T-cell (primary cell): ENCODE measurements at places on chromosomes 1 and 21.

GRCh38 chr21:42781150-42781970, 98.0 kb downstream of the WDR4 start:
- H3K36me3 ChIP-seq = no peaks in the 10 kb centered on the region
- H3K27me3 ChIP-seq = no peaks in the 10 kb centered on the region
- H3K4me3 ChIP-seq = peak overlapping the region; percentile 15
- no peak for DNase-seq

GRCh38 chr1:43293896-43294760, 6.7 kb upstream of the TIE1 start:
- no peaks in the 10 kb centered on the region for H3K27me3 ChIP-seq
- no peaks in the 10 kb centered on the region for H3K36me3 ChIP-seq

DNA sequence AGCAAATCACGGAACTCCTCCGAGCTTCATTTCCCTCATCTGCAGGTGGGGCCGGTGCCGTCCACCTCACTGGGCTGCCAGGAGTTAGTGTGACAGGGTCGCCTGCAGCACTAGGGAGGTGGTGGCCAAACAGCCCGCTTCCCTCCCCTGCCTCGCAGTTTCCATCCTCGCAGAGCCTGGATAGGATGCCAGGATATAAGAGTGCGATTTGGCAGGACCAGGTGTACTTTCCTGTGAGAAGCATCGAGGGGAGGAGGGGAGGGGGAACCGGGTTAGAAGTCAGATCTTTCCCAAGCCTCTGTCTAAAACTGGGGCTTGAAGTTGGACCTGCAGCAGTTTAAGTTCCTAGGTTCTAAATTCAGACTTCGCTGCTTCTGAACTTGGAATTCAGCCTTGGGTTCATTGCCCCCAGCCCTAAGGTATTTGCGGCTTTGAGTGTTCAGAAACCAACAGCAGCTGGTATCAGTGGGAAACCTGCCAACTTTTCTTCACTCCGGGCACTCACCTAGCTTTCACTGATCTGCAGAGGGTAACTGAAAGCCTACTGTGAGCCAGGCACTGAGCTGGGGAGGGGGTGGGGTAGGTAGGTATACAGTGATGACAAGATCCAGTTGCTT, 1.7 kb upstream of the JUN start:
- peaks cover 5% of the 10 kb centered on the region for H3K4me1 ChIP-seq
- no peaks in the 10 kb centered on the region for H3K27me3 ChIP-seq
- peak overlapping the region; percentile 99 for H3K4me3 ChIP-seq
- no peaks in the 10 kb centered on the region for H3K36me3 ChIP-seq
- peak; percentile 11 for DNase-seq

- no peak overlapping the region for H3K4me3 ChIP-seq
- H3K27me3 ChIP-seq = no peaks in the 10 kb centered on the region
- H3K36me3 ChIP-seq = peaks cover 34% of the 10 kb centered on the region
- DNase-seq = no peak
Measured at GRCh38 chr1:25804964-25805862, 5.2 kb downstream of the SELENON start.

DNA sequence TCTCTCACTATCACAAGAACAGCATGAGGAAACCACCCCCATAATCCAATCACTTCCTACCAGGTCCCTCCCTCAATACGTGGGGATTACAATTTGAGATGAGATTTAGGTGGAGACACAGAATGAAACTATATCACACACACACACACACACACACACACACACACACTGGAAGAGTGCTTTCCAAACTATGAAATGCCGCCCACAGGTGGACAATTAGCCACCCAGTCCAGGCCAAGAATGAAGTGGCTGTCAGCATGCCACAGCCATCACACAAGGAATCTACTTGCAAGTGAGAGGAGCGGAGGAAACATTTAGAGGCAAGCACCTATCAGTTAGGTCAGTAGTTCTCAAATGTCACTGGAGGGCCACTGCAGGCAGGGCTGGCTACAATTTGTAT, 105.4 kb upstream of the HOOK1 start:
- H3K4me1 ChIP-seq = no peaks in the 10 kb centered on the region
- no peak overlapping the region for H3K27ac ChIP-seq

DNA sequence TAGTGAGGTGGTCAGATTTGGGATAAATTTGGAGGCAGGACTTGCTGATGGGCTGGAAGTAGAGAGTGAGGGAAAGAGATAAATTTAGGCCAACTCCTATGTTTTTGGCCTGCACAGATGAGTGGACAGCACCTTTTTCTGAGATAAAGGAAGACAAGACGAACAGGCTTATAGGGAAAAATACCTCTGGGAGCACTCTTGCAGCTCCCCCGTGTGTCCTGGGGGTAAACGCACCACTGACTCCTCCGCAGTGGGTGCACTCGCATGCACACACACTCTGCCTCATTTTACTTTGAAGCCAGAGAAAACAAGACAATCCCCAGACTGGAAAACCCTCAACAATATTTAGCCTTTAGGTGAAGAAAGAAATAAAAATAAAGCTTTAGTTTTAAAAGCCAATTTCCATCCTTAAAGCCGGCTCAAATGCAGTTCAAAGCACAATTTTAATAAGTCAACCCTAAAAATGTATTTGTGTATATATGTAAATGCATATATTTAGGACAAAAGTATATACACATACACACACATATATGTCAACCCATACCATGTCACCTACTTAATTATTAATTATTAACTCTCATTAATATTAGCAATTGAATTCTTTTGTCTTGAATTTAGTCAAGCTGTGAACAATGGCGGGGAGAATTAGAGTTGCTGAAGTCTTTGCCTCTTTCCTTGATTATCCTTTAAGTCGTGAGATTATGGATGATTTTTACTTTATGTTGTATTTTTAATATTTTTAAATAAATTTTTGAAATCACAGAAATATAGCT, 341.8 kb downstream of the ZNF326 start:
- no peaks in the 10 kb centered on the region for H3K4me1 ChIP-seq
- H3K4me3 ChIP-seq = no peak overlapping the region
- DNase-seq = no peak
- no peaks in the 10 kb centered on the region for H3K36me3 ChIP-seq

- peak overlapping the region; percentile 46 for H3K4me3 ChIP-seq
- H3K4me1 ChIP-seq = peaks cover 19% of the 10 kb centered on the region
- H3K27me3 ChIP-seq = no peaks in the 10 kb centered on the region
- H3K36me3 ChIP-seq = no peaks in the 10 kb centered on the region
- H3K27ac ChIP-seq = no peak overlapping the region
Measured at GRCh38 chr1:232628335-232629249, 1.3 kb downstream of the SIPA1L2 start.

- H3K27me3 ChIP-seq = no peaks in the 10 kb centered on the region
- H3K4me1 ChIP-seq = no peaks in the 10 kb centered on the region
- no peak overlapping the region for H3K4me3 ChIP-seq
- DNase-seq = no peak
- no peak overlapping the region for H3K27ac ChIP-seq
- no peaks in the 10 kb centered on the region for H3K36me3 ChIP-seq
Measured at GRCh38 chr1:61332196-61332753, 249.9 kb downstream of the NFIA start.

GRCh38 chr1:232385221-232385620, 244.7 kb downstream of the SIPA1L2 start:
- no peaks in the 10 kb centered on the region for H3K36me3 ChIP-seq
- H3K4me3 ChIP-seq = no peak overlapping the region
- no peak for DNase-seq
- no peak overlapping the region for H3K27ac ChIP-seq

DNA sequence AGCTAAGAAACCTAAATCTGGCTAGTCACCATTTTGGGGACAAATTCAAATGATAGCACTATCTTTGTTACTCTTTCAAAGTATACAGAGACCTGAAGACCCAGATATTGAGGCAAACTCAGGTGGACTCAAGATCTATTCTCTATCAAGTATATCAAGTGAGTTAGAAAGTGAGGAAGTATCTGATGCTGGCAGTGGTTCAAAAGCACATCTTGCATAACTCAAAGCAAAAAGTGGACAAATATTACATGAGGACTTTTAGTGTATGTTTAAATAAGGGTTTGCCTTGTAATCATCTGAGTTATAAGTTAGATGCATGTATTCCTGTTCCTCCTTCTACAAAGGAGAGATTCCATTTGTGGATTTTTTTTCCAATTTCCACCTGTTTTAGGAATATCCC, 338.4 kb downstream of the DISC1 start:
- no peak overlapping the region for H3K27ac ChIP-seq
- H3K4me3 ChIP-seq = no peak overlapping the region
- DNase-seq = no peak
- H3K36me3 ChIP-seq = peaks cover 2% of the 10 kb centered on the region

DNA sequence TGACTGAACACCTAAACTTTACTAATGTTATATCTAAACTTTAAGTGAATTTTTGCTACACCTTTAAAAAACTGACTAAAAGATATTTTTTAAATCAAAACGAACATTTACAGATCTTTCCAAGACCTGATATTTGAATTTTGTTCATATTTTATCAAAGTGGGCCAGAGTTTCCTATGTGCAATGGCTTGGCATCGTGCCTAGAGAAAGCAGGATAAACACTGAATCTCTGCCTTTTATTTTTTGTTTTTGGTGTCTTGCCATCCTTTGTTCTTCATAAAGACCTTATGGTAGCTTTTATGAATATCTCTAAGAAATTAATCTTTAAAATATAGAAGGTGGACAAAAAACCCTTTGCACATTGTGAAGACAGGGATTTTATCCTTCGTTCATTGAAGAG, 25.8 kb upstream of the VPS26C start:
- H3K27ac ChIP-seq = no peak overlapping the region
- H3K27me3 ChIP-seq = no peaks in the 10 kb centered on the region
- H3K4me1 ChIP-seq = no peaks in the 10 kb centered on the region
- DNase-seq = no peak

GRCh38 chr1:177780096-177780700, 189.7 kb downstream of the SEC16B start:
- H3K4me3 ChIP-seq = no peak overlapping the region
- H3K27me3 ChIP-seq = no peaks in the 10 kb centered on the region
- H3K27ac ChIP-seq = no peak overlapping the region
- no peak for DNase-seq
- no peaks in the 10 kb centered on the region for H3K4me1 ChIP-seq
- H3K36me3 ChIP-seq = no peaks in the 10 kb centered on the region

GRCh38 chr1:116667078-116667574, 407 bp downstream of the IGSF3 start:
- H3K36me3 ChIP-seq = no peaks in the 10 kb centered on the region
- peak overlapping the region; percentile 85 for H3K4me3 ChIP-seq
- no peak overlapping the region for H3K27ac ChIP-seq
- no peak for DNase-seq

- H3K27me3 ChIP-seq = no peaks in the 10 kb centered on the region
- no peaks in the 10 kb centered on the region for H3K4me1 ChIP-seq
- H3K36me3 ChIP-seq = no peaks in the 10 kb centered on the region
- no peak overlapping the region for H3K4me3 ChIP-seq
- no peak overlapping the region for H3K27ac ChIP-seq
Measured at GRCh38 chr1:104780470-104781078, 1030.9 kb downstream of the AMY1C start.

DNA sequence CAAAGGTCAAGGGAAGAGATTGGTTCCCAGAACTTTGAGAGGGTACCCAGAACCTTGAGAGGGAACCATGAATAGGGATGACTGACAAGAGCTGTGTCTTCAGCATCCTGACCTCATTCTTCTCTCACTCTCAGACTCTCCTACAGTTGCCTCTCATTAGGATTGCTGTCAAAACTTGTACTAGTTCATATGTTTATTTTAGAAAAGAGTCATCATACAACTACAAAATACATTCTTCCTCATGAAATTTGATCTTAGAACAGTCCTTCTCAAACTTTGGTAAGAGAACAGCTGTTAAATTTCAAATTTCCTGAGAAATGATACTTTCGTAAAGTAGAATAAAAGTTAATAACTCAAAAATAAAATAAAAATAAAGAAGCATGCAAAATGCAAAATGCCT, 161.4 kb upstream of the ZRANB2 start:
- no peaks in the 10 kb centered on the region for H3K27me3 ChIP-seq
- DNase-seq = no peak
- H3K4me1 ChIP-seq = no peaks in the 10 kb centered on the region
- H3K27ac ChIP-seq = no peak overlapping the region
- H3K36me3 ChIP-seq = no peaks in the 10 kb centered on the region
- H3K4me3 ChIP-seq = no peak overlapping the region

- peak; percentile 80 for DNase-seq
- H3K4me3 ChIP-seq = peak overlapping the region; percentile 97
- H3K36me3 ChIP-seq = peaks cover 8% of the 10 kb centered on the region
Measured at GRCh38 chr1:155322953-155323728, 2.4 kb downstream of the RUSC1 start.

DNA sequence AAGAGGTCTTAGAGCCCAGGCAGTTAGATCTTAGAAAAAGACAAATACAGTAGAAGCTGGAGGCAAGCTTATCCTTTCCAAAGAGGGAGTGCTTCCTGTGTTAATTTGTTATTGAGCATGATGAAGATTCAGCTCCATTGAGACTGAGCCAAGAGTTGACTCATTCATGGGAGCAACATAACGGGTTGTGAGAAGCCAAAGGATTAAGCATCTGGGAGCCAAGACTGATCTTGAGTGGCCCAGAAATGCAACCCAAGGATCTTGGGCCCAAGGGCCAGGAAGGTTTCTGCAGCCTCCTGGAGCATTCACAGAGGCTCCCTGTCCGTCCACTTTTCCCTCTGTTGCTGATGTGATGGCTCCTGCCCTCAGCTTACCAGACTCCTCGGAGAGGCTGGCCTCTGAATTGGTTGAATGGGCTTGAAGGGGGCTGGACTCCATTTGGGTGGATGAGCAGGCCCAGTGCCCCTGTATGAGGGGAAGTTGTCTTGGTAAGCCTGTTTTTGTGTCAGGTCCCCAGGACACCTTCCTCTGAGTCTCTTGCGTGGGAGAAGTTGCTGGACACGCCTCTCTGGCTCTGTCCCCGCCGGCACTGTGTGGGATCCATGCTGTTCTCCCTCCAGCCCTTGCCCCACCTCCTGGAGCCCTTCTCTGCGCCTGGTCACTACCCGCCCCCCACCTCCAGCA, 42.4 kb downstream of the PDE9A start:
- H3K4me3 ChIP-seq = no peak overlapping the region
- no peak for DNase-seq
- peaks cover 18% of the 10 kb centered on the region for H3K36me3 ChIP-seq
- no peak overlapping the region for H3K27ac ChIP-seq

GRCh38 chr1:205907794-205908193, 35.5 kb downstream of the SLC26A9 start:
- no peak overlapping the region for H3K27ac ChIP-seq
- H3K27me3 ChIP-seq = no peaks in the 10 kb centered on the region
- no peak for DNase-seq
- no peaks in the 10 kb centered on the region for H3K36me3 ChIP-seq
- no peak overlapping the region for H3K4me3 ChIP-seq

GRCh38 chr1:215958841-215959240, 391.7 kb downstream of the KCTD3 start:
- no peaks in the 10 kb centered on the region for H3K27me3 ChIP-seq
- H3K4me1 ChIP-seq = no peaks in the 10 kb centered on the region
- H3K27ac ChIP-seq = no peak overlapping the region
- H3K36me3 ChIP-seq = no peaks in the 10 kb centered on the region
- no peak for DNase-seq
- H3K4me3 ChIP-seq = no peak overlapping the region
